ENCODE measurements at places on chromosomes 6 and 20. TPM values are rescaled to one million over a fixed set of nuclear protein-coding genes. Genes with fewer than 3 reads are reported as not detected.

EPB41L1 gene
- total RNA-seq: 24.5 TPM

CDSN gene
- under 0.01 TPM for total RNA-seq

SPTLC3 gene
- 2.8 TPM for total RNA-seq

PSORS1C2 gene
- total RNA-seq: not detected

TRIM40 gene
- total RNA-seq: not detected

F13A1 gene
- total RNA-seq: not detected

SLC22A23 gene
- total RNA-seq: 9.2 TPM

BHLHE23 gene
- total RNA-seq: not detected

PEX3 gene
- total RNA-seq: 22.3 TPM

MEP1A gene
- total RNA-seq: not detected

All from smooth muscle cell of bladder (primary cell).